ENCODE measurements at places on chromosomes 7 and 10.

GRCh38 chr7:101100858-101101847 lies 15.9 kb downstream of the TRIM56 start:
- no peak for DNase-seq

GRCh38 chr7:129522088-129522970 lies 20.0 kb downstream of the SMKR1 start:
- no peak for DNase-seq

GRCh38 chr7:16940776-16941175 lies 59.0 kb upstream of the AGR3 start:
- DNase-seq = no peak

GRCh38 chr10:100146875-100147650 lies 38.8 kb downstream of the ERLIN1 start:
- DNase-seq = no peak

- DNase-seq = no peak
These were observed 13.9 kb upstream of the HSPA12A start for GRCh38 chr10:116756277-116756676.

- DNase-seq = no peak
These were observed 344.5 kb downstream of the PCLO start for GRCh38 chr7:82818171-82818570.

DNA sequence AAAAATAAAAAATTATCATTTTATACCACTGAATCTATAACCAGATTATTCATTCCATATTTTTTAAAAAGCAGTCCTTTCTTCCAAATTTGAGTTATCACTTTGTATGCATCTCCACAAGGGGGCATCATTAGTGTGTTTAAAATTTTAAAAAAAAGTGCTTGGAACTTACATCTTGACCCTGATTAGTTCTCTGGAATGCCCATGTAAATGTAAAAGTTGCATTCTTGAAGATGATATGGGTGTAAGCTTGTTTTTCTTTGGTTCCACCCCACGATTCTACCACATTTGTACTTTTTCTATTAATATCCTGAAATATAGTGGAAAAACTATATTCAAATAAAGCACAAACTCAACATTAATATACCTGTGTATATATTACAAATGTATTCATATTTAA lies 144.9 kb downstream of the ELAPOR2 start:
- DNase-seq = no peak

DNA sequence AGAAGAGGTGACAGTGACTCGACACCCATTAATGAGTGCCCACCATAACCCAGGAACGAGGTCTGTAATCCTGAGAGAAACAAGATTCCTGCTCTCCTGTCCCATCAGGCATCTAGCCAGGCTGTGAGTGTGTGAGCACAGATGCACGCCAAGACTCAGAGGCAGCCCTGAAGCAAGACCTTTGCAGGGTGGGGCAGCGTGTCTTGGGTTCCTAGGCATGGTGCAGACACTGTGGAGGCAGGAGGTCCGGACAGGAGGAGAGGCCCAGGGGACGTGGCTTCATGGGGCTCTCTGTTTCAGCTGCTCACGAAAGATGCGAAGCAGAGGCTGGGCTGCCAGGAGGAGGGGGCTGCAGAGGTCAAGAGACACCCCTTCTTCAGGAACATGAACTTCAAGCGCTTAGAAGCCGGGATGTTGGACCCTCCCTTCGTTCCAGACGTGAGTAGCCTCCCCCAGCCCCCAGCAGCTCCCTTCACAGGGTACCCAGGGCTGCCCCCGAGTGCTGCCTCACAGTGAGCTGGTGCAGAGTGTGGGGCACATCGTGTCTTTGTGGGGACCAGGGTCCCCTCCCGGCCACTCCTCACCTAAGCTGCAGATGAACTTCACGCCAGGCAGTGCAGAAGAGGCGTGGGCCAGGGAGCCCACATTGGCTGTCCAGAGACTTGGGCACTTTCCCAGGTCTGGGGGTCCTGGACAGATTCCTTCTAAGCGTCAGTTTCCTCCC lies 94.5 kb downstream of the RGS10 start:
- no peak for DNase-seq

DNA sequence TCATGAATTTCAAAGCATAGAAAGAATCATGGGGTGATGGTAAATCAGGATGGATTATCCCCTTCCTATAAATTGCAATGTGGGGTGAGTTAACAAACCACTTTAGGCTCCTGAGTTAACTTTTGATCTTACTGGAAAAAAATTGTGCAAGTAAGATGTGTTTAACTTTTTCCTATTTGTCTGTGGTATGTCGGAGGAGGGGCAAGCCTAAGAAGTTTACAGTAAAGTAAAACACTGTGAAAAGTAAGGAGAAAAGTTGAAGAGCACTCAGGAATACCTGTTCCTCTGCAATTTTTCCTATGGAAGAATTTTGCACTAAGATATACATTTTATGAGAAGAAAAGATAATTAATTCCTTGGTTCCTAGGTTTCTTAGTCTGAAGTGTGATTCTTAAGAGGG lies 44.4 kb downstream of the IFIT5 start:
- no peak for DNase-seq
